ENCODE measurements at places on chromosomes 6 and 20. TPM values are rescaled to one million over a fixed set of nuclear protein-coding genes. Genes with fewer than 3 reads are reported as not detected.

DNA sequence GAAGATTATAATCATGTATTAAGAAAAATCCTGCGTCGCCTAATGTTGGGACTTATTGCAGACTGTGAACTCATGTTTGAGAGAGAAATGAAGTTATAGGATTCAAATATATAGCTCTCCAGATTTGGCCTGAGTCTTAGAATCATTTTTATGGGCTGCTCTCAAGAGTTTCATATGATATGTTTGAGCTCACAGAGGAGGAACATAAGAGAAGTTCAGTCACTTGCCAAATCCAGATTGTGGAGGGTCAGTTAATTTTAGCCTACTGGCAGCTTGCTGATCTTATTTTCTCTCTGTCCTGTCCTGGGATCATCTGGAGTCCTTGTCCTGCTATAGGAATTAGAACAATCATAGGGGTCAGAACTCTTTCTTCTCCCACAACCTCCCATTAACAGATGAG lies 186.1 kb upstream of the SUPT3H start:
- H3K27me3 ChIP-seq: no peaks in the 10 kb centered on the region
- no peak for DNase-seq
- H3K27ac ChIP-seq: no peak overlapping the region

- no peaks in the 10 kb centered on the region for H3K36me3 ChIP-seq
- peak overlapping the region; percentile 21 for H3K4me3 ChIP-seq
- H3K4me1 ChIP-seq: peaks cover 5% of the 10 kb centered on the region
- H3K27me3 ChIP-seq: peaks cover 5% of the 10 kb centered on the region
- no peak overlapping the region for H3K27ac ChIP-seq
- DNase-seq: no peak
Observed at GRCh38 chr6:84774157-84774984, 10.0 kb upstream of the TBX18 start.

GRCh38 chr6:97557355-97557754 lies 274.3 kb upstream of the MMS22L start:
- no peak for DNase-seq
- no peak overlapping the region for H3K4me3 ChIP-seq
- no peak overlapping the region for H3K27ac ChIP-seq

DNA sequence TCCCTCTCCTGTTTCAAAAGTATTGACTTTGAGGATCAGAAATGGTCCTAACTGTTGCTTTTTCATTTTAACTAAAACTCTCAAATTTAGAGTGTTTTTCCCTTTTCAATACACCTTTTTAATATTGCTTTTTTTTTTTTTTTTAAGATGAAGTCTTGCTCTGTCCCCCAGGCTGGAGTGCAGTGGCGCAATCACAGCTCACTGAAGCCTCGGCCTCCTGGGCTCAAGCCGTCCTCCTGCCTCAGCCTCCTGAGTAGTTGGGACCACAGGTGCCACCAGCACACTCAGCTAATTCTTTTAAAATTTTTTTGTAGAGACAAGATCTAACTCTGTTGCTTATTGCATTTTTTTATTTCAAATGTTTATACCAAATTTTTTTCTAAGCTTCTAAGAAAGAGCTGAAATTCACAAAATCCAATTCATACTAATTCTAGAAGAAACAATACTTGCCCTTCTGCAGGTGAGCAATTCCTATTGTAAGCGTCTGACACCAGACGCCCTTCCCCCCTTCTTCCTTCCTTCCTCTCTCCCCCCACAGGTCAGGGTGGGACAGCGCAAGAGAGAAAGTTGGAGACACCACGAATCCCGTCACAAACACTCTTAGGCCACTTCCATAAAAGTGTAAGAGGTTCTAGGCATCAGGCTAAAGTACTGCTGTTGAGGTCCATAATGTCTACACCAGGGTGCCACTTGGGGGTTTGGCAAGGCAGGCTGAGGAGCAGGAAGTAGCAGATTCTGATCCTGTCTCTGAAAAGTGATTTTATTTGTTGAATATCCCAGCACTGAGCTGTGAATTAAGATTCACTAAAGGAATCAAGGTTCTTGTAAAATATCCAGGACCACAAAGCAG lies 12.8 kb downstream of the DLL1 start:
- peaks cover 19% of the 10 kb centered on the region for H3K4me1 ChIP-seq
- H3K27ac ChIP-seq: no peak overlapping the region
- H3K4me3 ChIP-seq: no peak overlapping the region
- no peak for DNase-seq
- no peaks in the 10 kb centered on the region for H3K27me3 ChIP-seq
- no peaks in the 10 kb centered on the region for H3K36me3 ChIP-seq

DNA sequence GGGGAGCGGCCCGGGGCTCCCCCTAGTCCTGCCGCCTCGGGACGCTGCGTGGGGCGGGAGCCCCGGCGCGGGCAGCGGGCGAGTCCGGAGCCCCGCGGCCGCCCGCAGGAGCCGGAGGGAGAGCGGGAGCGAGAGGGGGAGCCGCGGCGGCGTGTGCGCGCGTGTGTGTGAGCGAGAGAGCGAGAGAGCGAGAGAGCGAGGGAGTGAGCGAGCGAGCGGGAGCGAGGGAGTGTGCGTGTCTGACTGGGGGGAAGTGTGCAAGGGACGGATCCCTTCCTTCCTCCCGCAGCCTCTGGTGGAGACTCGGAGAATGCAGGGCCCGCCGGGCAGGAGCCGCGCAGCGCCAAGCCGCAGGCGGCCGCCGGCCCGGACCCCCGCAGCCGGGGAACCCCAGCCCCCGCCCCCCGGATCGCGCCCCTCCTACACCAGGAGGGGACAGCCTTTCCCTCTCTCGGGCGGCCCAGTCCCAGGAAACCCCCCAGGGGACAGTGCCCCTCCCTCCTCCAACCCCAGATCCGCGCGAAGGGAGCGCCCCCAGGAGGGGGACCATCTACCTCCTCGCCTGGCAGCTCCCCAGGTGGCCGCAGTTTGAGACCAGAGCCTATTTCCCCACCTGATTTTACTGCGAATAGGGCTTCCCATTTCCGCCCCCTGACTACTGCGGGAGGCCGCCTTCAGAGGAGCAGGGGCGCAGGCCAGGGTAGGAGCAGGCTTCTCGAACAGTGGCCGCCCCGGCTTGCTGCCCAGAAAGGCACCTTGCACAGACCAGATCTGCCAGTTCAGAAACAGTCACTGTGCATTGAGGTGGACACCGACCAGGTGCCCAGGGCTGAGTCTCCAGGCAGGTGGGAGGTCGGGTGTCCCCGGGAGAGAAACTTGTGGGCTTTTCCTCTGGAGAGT lies at the start of gene CDH22:
CDH22 (minus strand) TSS at position 241 of the 900 bp plus-strand sequence. CDS start 57,204 bp downstream, outside the sequence.
- peak; percentile 34 for DNase-seq
- no peaks in the 10 kb centered on the region for H3K36me3 ChIP-seq
- peak within 1 kb of the TSS; percentile 20 for H3K4me3 ChIP-seq
- no peaks in the 10 kb centered on the region for H3K27me3 ChIP-seq

DNA sequence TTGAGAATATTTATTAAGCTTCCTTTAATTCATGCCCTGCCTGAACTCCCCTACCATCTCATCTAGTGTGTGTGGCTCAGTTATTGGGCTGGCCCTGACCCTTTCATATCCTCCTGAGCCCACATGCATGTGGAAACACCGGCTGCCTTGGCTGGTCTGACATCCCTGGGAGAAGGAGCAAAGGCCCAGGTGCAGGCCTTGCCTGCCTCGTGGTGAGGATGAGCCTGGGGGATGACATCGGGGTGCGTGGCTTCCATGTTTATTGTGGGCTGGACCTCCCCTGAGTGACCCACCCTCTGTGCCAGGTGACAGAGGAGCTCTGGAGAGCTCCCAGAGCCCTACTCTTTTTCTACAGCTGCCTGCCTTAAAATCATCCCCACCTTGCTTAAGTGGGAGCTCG lies 69.1 kb downstream of the FOXA2 start:
- H3K27me3 ChIP-seq: no peaks in the 10 kb centered on the region
- no peaks in the 10 kb centered on the region for H3K4me1 ChIP-seq
- H3K4me3 ChIP-seq: no peak overlapping the region
- H3K36me3 ChIP-seq: no peaks in the 10 kb centered on the region

- no peaks in the 10 kb centered on the region for H3K36me3 ChIP-seq
- H3K4me3 ChIP-seq: no peak overlapping the region
- H3K27me3 ChIP-seq: no peaks in the 10 kb centered on the region
- H3K27ac ChIP-seq: no peak overlapping the region
Observed at GRCh38 chr6:14722704-14723103, 523.2 kb upstream of the JARID2 start.

- no peak overlapping the region for H3K4me3 ChIP-seq
- no peak overlapping the region for H3K27ac ChIP-seq
- no peak for DNase-seq
- H3K36me3 ChIP-seq: no peaks in the 10 kb centered on the region
- no peaks in the 10 kb centered on the region for H3K27me3 ChIP-seq
- no peaks in the 10 kb centered on the region for H3K4me1 ChIP-seq
Observed at GRCh38 chr6:16551466-16551865, 209.8 kb downstream of the ATXN1 start.

GRCh38 chr6:106715922-106716321 lies 86.5 kb downstream of the QRSL1 start:
- H3K36me3 ChIP-seq: no peaks in the 10 kb centered on the region
- H3K4me1 ChIP-seq: no peaks in the 10 kb centered on the region
- H3K27me3 ChIP-seq: no peaks in the 10 kb centered on the region
- H3K27ac ChIP-seq: no peak overlapping the region
- no peak for DNase-seq

DNA sequence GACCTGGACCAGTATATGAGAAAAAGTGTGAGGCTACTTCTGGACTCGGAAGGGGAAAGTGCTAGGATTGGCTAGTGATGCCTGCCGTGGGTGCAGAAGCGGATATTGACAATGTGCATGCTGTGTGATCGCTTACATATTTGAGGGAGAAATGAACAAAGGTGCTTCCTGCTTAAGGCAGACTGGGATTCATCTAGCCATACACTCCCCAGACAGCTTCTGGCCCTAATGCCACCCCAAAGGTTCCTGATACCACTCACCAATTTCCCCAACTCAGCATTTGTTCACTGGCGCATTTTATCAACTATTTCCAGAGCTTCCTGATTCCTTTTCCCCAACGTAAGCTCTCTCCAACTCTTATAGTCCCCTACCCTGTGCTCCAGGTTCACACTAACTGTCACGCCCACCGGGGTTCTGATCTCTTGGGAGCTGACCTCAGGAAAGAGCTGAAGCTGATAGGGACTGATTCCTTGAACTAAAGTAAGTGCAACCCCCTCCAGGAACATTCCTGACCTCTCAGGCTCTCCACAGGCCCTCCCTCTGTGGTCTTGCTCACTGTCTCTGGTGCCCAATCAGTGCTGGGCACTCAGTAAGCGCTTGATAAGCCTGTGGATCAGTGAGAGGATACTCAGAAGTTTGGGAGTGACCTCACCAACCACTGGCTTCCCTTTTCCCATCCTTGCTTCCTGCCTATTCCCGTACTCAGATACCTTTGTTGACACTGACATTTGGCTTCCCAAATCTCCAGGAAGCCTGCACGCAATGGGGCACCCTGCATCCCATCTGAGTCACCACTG lies 73.3 kb downstream of the MRPL14 start:
- H3K36me3 ChIP-seq: no peaks in the 10 kb centered on the region
- no peak overlapping the region for H3K4me3 ChIP-seq
- no peak for DNase-seq
- no peaks in the 10 kb centered on the region for H3K27me3 ChIP-seq
- H3K4me1 ChIP-seq: no peaks in the 10 kb centered on the region
- H3K27ac ChIP-seq: no peak overlapping the region

GRCh38 chr6:159056432-159056831 lies 11.6 kb upstream of the TAGAP start:
- no peaks in the 10 kb centered on the region for H3K36me3 ChIP-seq
- no peak overlapping the region for H3K27ac ChIP-seq
- no peaks in the 10 kb centered on the region for H3K27me3 ChIP-seq
- no peak for DNase-seq
- H3K4me1 ChIP-seq: no peaks in the 10 kb centered on the region

DNA sequence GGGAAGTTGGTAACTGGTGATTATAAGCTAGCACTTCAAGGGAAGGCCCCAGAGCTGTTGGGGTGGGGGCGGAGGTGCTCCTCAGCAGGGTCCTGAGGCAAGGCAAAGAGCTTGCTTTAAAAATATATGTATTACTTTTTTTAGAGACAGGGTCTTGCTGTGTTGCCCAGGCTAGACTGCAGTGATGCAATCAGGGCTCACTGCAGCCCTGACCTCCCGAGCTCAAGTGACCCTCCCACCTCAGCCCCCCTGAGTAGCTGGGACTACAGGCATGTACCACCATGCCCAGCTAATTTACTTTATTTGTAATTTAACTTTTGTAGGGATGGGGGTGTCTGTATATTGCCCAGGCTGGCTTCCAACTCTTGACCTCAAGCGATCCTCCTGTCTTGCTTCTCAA lies 87.2 kb downstream of the MYB start:
- H3K4me1 ChIP-seq: no peaks in the 10 kb centered on the region
- H3K27me3 ChIP-seq: no peaks in the 10 kb centered on the region
- no peak overlapping the region for H3K4me3 ChIP-seq
- DNase-seq: no peak
- H3K27ac ChIP-seq: no peak overlapping the region

- no peak for DNase-seq
- H3K4me3 ChIP-seq: no peak overlapping the region
- no peaks in the 10 kb centered on the region for H3K4me1 ChIP-seq
- H3K27ac ChIP-seq: no peak overlapping the region
- no peaks in the 10 kb centered on the region for H3K27me3 ChIP-seq
Observed at GRCh38 chr6:68951270-68951669, 316.2 kb downstream of the ADGRB3 start.

DNA sequence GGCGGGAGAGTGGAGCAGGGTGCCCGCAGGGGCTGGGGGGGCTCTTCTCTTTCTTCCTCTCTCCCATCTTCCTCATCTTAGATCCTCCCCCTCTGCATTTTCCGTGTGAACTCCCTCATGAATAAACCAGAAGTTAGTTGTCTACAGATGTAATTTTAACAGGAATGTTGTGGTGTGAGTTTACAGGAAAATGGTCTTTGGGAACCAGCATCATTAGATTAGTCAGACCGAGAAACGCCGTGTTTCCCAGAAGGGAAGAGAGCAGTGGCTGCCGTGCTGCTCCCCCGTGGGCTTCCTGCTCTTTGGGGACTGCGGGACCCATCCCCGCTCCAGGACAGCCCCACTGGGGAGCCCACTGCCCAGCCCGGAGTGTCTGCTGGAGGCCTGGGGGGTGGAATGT lies 3.4 kb downstream of the MYT1 start:
- DNase-seq: no peak
- H3K27me3 ChIP-seq: no peaks in the 10 kb centered on the region
- H3K27ac ChIP-seq: no peak overlapping the region
- H3K4me3 ChIP-seq: no peak overlapping the region

DNA sequence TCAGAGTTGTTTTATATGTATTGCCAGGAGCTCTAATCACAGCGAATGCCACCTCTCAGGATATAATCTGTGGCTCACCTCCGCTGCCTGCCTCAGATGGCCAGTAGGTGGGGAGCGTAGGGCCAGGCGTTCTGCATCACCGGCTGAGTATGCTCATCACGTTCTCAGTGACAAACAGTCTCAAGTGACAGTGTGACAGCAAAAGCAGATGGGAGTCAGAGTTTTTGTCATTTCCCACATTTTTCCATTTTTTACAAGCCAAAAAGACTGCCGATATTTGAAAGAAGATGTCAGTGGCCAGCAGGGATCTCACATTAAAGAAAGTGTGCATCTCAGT lies 208.7 kb downstream of the ALDH8A1 start:
- no peak for DNase-seq
- no peak overlapping the region for H3K4me3 ChIP-seq
- H3K4me1 ChIP-seq: no peaks in the 10 kb centered on the region
- H3K27me3 ChIP-seq: no peaks in the 10 kb centered on the region
- no peak overlapping the region for H3K27ac ChIP-seq
- H3K36me3 ChIP-seq: no peaks in the 10 kb centered on the region

Gene AGER
- total RNA-seq: 3.4 TPM

Gene PLAGL1
- total RNA-seq: 19.0 TPM

Gene MROH8
- 3.7 TPM for total RNA-seq

Gene RWDD2A
- total RNA-seq: 4.3 TPM

Gene TMEM74B
- total RNA-seq: 0.48 TPM

Gene TFAP2C
- 1.6 TPM for total RNA-seq

Gene ARMC12
- total RNA-seq: 0.73 TPM

Gene MDN1
- total RNA-seq: 42.5 TPM

Gene PPIL6
- total RNA-seq: 12.7 TPM

Gene GPX5
- not detected for total RNA-seq

Gene ATP6V1G2
- 2.9 TPM for total RNA-seq

Gene MUCL3
- total RNA-seq: not detected

Measured in ovary (tissue), 10 donors.